ENCODE measurements at places on chromosomes 6 and 20. TPM values are rescaled to one million over a fixed set of nuclear protein-coding genes. Genes with fewer than 3 reads are reported as not detected.

The TBXT gene
- 0.85 TPM for total RNA-seq

The CTAGE9 gene
- not detected for total RNA-seq

The EBF4 gene
- total RNA-seq, result 11.4 TPM

The GLP1R gene
- 1.6 TPM for total RNA-seq

The RIPPLY2 gene
- total RNA-seq, result 1.6 TPM

The C20orf144 gene
- 0.29 TPM for total RNA-seq

The GNMT gene
- total RNA-seq, result 0.39 TPM

The HUS1B gene
- 0.93 TPM for total RNA-seq

The LINC00237 gene
- not detected for total RNA-seq

DNA sequence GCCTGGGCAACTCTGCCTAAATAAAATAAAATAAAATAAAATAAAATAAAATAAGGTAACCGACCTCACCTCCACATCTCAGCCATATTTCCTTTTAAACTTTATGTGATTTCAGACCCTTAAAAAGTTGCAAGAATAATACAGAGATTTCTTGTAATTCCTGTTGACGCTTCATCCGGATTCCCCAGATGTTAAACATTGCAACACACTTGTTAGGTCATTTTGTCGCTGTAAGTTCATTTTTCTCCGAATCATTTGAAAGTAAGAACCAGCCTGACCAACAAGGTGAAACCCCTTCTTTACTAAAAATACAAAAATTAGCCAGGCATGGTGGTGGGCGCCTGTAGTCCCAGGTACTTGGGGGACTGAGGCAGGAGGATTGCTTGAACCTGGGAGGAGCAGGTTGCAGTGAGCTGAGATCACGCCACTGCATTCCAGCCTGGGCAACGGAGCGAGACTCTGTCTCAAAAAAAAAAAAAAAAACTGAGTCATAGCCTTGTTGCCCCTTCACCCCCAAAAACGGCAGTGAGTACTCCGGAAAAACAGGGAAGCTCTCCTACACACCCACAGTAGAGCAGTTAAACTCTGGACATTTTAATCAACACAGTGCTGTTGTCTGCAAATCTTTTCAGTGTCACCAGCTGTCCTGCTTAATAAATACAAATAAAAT lies 5.9 kb downstream of the PYGB start:
- no peak overlapping the region for H3K4me3 ChIP-seq
- no peaks in the 10 kb centered on the region for H3K27me3 ChIP-seq
- peaks cover 34% of the 10 kb centered on the region for H3K4me1 ChIP-seq
- no peak overlapping the region for H3K27ac ChIP-seq

- no peaks in the 10 kb centered on the region for H3K4me1 ChIP-seq
- no peak overlapping the region for H3K4me3 ChIP-seq
- peaks cover 8% of the 10 kb centered on the region for H3K36me3 ChIP-seq
- H3K27me3 ChIP-seq, result peaks cover 11% of the 10 kb centered on the region
- no peak for DNase-seq
- no peak overlapping the region for H3K27ac ChIP-seq
Measured at GRCh38 chr6:154989448-154989847, 5.7 kb upstream of the TIAM2 start.

- no peaks in the 10 kb centered on the region for H3K4me1 ChIP-seq
- DNase-seq, result no peak
- no peak overlapping the region for H3K27ac ChIP-seq
- H3K27me3 ChIP-seq, result no peaks in the 10 kb centered on the region
- H3K36me3 ChIP-seq, result no peaks in the 10 kb centered on the region
Measured at GRCh38 chr6:100946711-100947110, 65.6 kb upstream of the ASCC3 start.

DNA sequence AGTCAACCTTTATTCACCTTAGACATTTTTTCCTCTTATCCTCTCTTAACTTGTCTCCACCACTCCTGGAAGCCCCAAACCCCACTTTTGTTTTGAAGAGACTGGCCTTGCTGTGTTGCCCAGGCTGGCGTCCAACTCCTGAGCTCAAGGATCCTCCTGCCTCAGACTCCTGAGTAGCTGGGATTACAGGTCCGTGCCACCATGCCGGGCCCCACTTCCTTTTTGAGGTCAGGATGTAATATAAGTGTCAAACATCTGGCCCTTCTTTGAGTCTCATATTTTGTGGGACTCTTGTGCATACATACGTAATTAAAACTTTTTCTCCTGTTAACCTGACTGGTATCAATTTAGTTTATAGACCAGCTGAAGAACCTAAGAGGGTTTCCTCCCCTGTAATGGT lies 1.4 kb upstream of the CDK19 start:
- peaks cover 20% of the 10 kb centered on the region for H3K4me1 ChIP-seq
- DNase-seq, result no peak
- H3K27ac ChIP-seq, result peak overlapping the region; percentile 100
- H3K4me3 ChIP-seq, result peak overlapping the region; percentile 98
- H3K27me3 ChIP-seq, result no peaks in the 10 kb centered on the region
- H3K36me3 ChIP-seq, result no peaks in the 10 kb centered on the region

- no peak for DNase-seq
- no peaks in the 10 kb centered on the region for H3K27me3 ChIP-seq
- H3K4me1 ChIP-seq, result peaks cover 4% of the 10 kb centered on the region
- H3K36me3 ChIP-seq, result peaks cover 3% of the 10 kb centered on the region
Measured at GRCh38 chr6:23245572-23245971, 676.2 kb downstream of the HDGFL1 start.

DNA sequence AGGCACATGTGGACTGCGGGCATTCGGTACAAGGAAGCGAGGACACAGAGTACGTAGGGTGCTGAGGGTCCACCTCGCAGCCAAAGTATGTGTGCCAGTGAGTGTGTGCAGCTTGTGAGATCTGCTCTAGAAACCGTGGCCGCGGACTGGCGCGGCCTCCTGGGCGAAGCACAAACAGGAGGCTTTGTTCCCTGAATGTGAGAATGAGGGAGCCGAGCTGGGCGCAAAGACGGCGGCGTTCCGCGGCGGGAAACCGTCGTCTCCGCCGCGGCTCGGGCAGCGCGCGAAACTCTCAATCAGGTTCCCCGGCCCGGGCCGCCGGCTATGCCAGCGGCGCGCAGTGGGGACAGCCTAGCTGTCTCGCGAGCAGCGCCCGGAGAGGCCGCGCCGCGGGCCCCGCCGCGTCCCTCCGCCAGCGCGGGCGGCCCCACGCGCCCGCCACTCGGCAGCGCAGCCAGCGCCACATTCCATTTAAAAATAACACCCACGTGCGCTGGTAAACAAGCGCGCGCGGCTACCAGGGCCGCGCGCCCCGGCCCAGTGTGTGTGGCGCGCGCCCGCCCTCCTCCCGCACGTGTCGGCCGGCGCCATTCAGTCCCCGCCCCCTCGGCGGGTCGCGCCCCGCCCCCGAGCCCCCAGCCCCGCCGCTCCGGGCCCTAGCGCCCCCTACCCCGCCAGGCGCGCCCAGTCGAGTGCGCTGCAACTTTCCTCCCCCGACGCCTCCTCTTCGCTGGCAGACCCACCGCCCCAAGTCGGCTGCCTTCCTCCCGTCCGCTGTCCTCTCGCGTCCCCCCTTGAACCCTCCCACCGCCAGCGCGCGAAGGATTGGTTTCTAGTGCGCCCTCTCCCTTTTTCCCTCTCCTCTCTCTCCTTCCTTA lies 3.0 kb upstream of the FOXO3 start:
- peak overlapping the region; percentile 98 for H3K27ac ChIP-seq
- no peaks in the 10 kb centered on the region for H3K36me3 ChIP-seq
- H3K4me3 ChIP-seq, result peak overlapping the region; percentile 99
- peaks cover 14% of the 10 kb centered on the region for H3K4me1 ChIP-seq

DNA sequence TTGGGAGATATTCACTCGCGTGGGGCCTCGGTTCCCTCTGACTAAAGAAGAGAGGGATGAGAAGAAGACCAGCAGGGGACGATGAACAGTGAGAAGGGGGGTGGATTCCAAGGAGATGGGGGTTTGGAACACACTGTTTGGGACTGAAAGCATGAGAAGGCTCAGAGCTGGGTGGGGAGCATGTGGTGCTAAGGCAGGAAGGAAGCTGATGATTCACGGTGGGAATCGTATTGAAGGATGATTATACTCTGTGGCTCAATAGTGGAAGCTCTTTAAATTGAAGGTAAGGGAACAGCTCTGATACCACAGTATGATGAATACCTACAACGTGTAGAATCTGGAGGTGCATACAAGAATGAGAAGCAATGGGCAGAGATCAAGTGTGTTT lies 117.5 kb upstream of the KCNK16 start:
- H3K4me3 ChIP-seq, result no peak overlapping the region
- no peaks in the 10 kb centered on the region for H3K4me1 ChIP-seq
- DNase-seq, result no peak

- no peak for DNase-seq
- H3K27me3 ChIP-seq, result peaks cover 3% of the 10 kb centered on the region
- H3K4me3 ChIP-seq, result no peak overlapping the region
- H3K36me3 ChIP-seq, result peaks cover 4% of the 10 kb centered on the region
Measured at GRCh38 chr6:13465734-13466133, 21.7 kb downstream of the GFOD1 start.

- peak overlapping the region; percentile 38 for H3K4me3 ChIP-seq
- no peak overlapping the region for H3K27ac ChIP-seq
- no peaks in the 10 kb centered on the region for H3K27me3 ChIP-seq
- DNase-seq, result no peak
Measured at GRCh38 chr6:148265054-148265453, 77.6 kb upstream of the SASH1 start.

GRCh38 chr6:31826793-31827285 lies 699 bp upstream of the HSPA1B start:
- peak overlapping the region; percentile 99 for H3K27ac ChIP-seq
- H3K36me3 ChIP-seq, result peaks cover 7% of the 10 kb centered on the region
- no peaks in the 10 kb centered on the region for H3K27me3 ChIP-seq

DNA sequence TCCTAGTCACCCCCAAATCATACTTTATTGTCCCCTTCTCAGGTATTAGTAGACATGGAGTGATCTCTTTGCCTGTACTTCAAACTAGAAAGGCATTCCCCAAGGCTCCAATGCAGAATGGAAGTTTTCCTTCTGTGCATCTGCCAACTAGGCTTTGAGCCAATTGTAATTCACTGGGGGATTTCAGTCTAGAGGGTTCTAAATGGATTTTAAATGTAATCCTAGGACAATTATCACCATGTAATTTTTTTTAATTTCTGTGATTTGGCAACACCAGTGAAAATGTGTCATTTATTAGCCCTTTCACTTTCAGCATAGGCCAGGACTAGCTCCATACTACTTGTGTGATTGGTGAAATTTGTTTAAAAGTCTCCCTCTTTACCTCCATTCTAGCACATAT lies 557.6 kb upstream of the MARCKS start:
- H3K36me3 ChIP-seq, result no peaks in the 10 kb centered on the region
- H3K27me3 ChIP-seq, result no peaks in the 10 kb centered on the region

- no peak overlapping the region for H3K4me3 ChIP-seq
- H3K27me3 ChIP-seq, result no peaks in the 10 kb centered on the region
- H3K4me1 ChIP-seq, result peaks cover 53% of the 10 kb centered on the region
- no peak for DNase-seq
- no peak overlapping the region for H3K27ac ChIP-seq
Measured at GRCh38 chr6:111586554-111586953, 19.1 kb downstream of the TRAF3IP2 start.

GRCh38 chr6:106581468-106581867 lies 47.8 kb downstream of the RTN4IP1 start:
- H3K36me3 ChIP-seq, result peaks cover 13% of the 10 kb centered on the region
- peaks cover 7% of the 10 kb centered on the region for H3K4me1 ChIP-seq
- no peaks in the 10 kb centered on the region for H3K27me3 ChIP-seq
- no peak overlapping the region for H3K4me3 ChIP-seq

DNA sequence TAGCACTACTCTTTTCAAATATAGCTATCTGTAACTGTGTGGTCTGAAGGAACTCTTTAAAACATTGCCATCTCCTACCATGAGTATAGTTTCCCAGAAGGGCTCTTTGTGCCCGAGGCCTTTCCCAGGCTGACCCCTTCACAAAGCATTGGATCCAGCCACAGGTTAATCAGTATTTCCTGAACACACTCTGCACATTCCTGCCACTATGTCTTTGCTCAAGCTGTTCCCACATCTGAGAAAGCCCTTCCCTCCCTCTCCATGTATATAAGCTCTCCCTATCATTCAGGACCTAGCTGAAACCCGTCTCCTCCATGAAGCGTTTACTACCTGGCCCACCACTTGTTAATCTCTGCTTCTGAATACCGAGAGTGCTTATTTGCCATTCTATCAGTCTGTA lies 47.8 kb upstream of the PKHD1 start:
- H3K27me3 ChIP-seq, result peaks cover 20% of the 10 kb centered on the region
- DNase-seq, result no peak
- H3K4me1 ChIP-seq, result no peaks in the 10 kb centered on the region
- no peaks in the 10 kb centered on the region for H3K36me3 ChIP-seq

- no peak overlapping the region for H3K4me3 ChIP-seq
- no peak for DNase-seq
- no peak overlapping the region for H3K27ac ChIP-seq
- peaks cover 38% of the 10 kb centered on the region for H3K36me3 ChIP-seq
- H3K27me3 ChIP-seq, result no peaks in the 10 kb centered on the region
Measured at GRCh38 chr6:83183082-83183828, 9.8 kb downstream of the PGM3 start.

DNA sequence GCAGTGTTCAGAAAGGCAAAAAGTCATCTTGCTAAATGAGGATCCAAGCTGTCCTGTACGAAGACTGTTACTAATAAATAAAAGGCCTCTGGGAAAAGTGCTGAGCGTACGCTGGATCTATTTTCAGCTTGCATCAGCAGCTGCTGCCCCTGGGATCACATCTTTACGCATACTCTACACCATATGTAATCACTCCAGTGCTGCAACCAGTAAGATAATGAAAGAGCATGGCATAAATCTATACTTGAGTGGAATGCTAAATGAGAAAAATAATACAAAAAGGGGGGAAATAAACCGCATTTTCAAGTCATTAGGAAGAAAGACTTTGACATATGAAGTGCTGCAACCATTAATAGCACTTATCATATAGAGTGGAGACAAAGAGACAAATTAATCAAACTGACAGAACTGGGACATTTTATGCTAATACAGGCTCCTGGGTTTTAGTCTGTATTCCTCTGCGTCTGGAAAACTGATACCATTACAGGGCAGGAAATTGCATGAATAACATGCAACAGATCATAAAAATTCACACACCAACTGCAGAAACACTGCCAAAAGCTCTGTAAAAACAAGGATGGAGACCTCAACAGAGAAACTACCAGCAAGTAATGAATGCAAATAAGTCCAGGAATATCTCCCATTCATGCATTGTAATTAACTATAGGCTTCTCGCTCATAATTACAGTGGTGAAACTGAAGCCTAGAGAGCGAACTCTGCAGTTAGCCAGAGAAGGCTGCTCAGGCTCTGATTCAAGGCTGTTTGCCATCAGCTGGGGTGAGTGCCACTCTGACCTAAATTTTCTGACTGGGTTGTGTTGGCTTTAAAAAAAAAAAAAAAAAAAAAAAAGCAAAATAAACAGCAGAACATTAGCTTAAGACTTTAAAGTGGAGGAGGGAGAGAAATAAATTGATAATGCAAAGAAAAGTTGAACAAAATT lies 83.8 kb downstream of the GJA10 start:
- peaks cover 5% of the 10 kb centered on the region for H3K27me3 ChIP-seq
- no peaks in the 10 kb centered on the region for H3K36me3 ChIP-seq
- peaks cover 25% of the 10 kb centered on the region for H3K4me1 ChIP-seq
- no peak for DNase-seq

All from type B pancreatic cell (in vitro differentiated cells).